ENCODE measurements at places on chromosomes 6 and 20.

GRCh38 chr6:149483849-149484655 lies 762 bp downstream of the ZC3H12D start:
- DNase-seq, result no peak

DNA sequence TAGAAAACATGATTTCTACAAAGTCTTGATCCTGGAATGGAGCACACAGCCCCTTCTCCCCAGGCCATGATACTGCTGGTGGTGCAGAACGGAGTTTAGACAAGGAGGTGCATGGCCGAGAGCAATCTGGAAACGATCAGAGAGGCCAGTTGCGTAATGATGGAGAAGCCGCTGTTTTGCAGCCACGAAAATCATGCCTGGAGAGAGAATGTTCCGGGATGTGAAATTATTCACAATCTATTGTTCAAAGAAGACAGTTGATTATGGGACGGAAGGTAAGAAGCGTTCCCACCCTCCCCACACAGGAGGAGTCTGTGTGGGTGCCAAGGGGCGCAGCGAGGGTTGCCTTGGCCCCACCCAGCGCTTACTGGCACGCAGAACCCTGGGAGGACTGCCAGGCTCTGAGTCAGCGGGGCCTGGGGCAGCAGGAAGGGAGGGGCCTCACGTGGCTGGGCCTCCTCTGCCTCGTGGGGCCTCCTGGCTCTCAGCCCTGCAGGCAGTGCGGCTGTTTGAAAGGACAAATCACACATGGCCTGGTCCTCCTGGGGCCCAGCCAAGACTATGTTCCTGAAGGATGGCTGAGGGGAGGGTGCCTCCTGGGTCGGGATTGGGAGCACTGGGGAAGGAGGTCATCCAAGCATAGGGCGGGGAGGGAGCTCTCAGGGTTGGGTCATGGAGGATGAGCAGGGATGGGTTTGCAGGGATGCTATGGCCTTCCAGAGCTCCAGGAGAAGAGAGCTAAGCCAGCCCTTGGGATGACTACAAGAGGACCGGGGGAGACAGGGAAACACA lies 8.7 kb upstream of the AP5S1 start:
- DNase-seq, result peak; percentile 82

- no peak for DNase-seq
These were observed 13.3 kb upstream of the RIPOR2 start for GRCh38 chr6:24949020-24949569.

- no peak for DNase-seq
These were observed at the start of gene DACT2 for GRCh38 chr6:168319279-168320111. TSS of gene DACT2 (minus strand) at chr6:168319777. CDS start at chr6:168319633, 144 bp downstream.

GRCh38 chr20:15890407-15890982 lies 682.8 kb downstream of the KIF16B start:
- peak; percentile 6 for DNase-seq

DNA sequence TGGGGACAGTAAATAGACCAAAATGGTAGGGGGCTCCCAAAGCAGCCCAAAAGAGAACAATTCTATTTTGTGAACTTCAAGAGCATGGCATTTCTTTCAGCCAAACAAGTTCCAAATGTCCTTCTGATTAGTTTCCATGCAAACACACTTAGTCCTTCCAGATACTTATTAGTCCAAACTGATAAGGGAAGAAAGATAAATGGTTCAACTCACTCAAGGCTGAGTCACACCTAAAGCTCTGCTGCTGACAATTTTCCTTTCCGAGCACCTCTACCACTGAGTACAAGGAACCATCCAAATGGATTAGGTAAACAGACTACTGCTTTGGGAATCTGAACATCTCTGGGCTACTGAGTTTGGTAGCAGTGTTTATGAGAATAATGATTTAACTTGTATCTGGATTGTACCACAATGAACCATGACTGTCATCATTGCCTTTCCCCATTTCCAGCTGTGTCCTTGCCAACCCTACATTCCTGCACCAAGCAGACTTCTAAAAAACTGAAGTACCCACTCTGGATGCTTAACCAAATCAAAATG lies 71.2 kb downstream of the TNFRSF21 start:
- DNase-seq, result no peak

GRCh38 chr20:4780245-4780644 lies 58.5 kb downstream of the PRND start:
- DNase-seq, result no peak

DNA sequence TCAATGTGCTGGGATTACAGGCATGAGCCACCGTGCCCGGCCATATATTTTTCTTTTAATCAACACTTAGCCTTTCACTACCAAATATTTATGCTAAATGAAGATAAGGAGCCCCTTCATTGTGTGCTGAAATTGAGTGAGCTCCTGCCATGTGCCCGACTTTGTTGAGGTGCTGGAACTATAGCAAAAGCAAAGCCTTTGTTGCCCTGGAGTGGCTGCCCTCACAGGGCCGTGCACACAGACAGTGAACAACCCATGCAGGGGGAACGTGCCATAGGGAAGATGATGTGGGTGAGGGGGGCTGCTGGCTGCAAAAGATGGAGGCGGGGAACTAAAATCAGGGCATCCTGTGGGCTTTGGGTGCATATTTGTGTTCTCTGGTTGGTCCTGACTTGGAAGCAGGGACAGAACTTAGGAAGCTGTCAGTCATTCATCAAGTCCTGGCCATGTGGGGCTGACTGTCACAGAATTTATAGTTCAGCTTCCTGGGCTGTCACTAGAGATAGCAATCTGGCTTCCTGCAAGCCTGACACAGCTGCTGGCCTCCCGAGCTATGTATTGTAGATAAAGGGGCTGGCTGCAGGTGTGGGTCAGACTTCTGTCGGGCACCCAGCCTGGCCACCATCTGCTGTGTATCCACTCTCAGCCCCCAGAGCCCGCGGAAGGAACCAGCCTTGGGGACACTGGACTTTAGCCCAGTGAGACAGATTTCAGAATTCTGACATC lies 56.8 kb upstream of the MPC1 start:
- no peak for DNase-seq

- no peak for DNase-seq
These were observed 768.7 kb upstream of the NRSN1 start for GRCh38 chr6:23357185-23357766.

- DNase-seq, result no peak
These were observed 18.1 kb upstream of the NOL7 start for GRCh38 chr6:13597073-13597472.

GRCh38 chr20:44973053-44973452 lies 6.7 kb downstream of the STK4 start:
- no peak for DNase-seq

DNA sequence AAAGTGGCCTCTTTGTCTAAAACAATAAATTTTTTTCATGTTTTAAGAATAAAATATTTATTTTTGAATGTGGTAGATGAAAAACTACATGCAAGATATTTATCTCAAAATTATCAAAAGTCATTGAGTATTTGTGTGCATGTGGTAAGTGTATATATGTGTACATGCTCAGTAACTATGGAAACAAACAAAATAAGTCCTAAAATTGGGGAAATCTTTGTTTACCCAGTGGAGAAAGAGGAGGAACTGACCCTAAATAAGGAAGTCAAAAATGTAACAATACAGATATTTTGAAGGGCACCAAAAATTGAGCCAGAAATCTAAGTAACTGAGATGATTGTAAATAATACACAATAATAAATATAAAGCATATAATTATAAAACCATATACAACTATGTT lies 639.2 kb downstream of the MAFB start:
- DNase-seq, result no peak

DNA sequence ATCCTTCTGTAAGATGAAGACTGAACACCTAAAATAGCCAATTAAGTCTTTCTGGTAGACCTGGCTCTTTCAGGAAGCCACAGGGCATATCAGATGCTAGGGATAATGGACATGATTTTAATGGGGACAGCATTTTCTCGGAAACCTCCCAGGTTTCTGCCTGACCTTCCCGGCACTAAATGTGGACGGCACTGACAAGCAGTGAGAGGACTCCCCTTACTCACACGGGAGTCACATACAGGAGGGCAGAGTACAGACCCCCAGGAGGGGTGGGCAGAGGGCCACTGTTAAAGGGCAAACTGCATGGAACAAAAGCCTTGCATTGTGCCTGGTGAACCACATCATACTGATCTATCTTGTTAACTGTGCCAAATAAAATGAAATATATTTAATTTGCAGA lies 19.9 kb downstream of the PSMG4 start:
- no peak for DNase-seq

DNA sequence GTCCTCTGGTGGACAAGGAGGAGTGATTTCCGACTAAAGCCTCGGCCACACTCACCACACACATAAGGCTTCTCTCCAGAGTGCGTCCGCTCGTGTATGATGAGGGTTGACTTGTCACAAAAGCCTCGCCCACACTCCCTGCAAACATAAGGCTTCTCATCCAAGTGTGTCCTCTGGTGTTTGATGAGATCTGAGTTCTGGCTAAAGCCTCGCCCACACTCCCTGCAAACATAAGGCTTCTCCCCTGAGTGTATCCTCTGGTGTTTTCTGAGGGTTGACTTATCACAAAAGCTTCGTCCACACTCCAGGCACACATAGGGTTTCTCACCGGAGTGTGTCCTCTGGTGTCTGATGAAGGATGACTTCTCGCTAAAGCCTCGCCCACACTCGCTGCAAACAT lies 12.9 kb upstream of the SNRPB start:
- no peak for DNase-seq

- DNase-seq, result no peak
These were observed 2.0 kb upstream of the C20orf144 start for GRCh38 chr20:33660035-33660684.

GRCh38 chr20:52365688-52366087 lies 174.1 kb upstream of the ZFP64 start:
- DNase-seq, result no peak

- DNase-seq, result no peak
These were observed 168.5 kb downstream of the MYLK4 start for GRCh38 chr6:2582268-2582667.

DNA sequence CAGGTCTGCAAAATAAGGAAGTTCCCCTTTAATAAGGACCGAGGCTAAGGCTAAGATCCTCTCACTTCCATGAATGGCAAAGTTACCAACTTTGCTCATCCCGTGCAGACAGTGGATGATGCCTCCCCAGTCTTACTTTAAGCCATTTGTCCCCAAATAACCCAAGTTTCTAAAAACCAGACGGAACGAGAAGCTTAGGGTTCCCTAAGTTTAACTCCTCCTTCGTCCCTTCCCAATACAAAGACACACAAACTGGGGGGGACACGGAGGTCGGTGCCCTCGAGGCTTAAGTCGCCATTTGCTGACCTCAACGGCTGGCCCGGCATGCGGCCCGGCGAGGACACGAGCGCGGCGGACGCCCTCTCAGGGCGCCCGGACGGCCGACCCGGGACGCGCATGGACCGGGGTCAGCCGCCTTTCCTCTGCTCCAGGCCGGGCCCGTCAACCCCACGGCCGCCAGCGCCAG lies 527 bp downstream of the FBXO30 start:
- DNase-seq, result no peak

DNA sequence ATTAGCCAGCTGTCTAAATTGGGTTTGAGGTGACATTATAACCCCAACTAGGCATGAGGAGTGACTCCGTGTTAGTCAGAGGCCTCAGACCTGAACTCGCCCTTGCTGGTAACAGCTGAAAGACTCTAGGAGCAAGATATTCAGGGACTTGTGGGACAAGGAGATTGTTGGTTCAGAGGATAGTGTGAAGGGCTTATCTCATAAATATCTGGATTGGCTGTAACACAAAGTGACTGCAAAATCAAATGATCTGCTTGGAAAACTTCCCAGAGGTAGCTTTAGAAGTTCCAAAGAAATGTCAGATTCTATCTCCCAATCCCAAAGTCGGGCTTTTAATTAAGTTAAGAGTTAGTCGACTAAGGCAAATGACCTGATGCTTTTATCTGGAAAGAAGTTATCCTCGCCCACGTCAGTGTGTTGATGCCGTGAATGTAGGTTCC lies 72.4 kb downstream of the TULP4 start:
- DNase-seq, result no peak

- DNase-seq, result no peak
These were observed 148.4 kb upstream of the BMP5 start for GRCh38 chr6:56023829-56024228.

- DNase-seq, result no peak
These were observed 2.7 kb downstream of the BCAS1 start for GRCh38 chr20:54067606-54068174.

DNA sequence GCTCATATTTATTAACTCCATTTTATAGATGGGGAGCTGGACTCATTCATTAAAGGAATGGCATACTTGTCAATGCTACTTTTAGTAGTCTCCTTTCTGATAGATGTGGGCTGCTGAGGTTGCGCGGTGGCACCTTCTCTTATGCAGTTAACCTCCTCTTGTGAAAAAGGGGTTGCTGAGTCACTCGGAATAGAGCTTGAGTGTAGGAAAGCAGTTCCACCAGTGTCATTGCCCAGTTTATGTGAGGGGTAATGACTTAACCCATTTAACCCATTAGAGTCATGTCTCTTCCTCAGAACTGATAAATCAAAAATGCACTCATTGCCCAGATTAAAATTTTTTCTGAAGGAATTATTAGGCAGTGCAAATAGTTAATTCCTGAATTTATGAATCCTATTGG lies 6.3 kb downstream of the MAPK14 start:
- no peak for DNase-seq

- no peak for DNase-seq
These were observed 53.9 kb upstream of the SCML4 start for GRCh38 chr6:107877968-107878367.

DNA sequence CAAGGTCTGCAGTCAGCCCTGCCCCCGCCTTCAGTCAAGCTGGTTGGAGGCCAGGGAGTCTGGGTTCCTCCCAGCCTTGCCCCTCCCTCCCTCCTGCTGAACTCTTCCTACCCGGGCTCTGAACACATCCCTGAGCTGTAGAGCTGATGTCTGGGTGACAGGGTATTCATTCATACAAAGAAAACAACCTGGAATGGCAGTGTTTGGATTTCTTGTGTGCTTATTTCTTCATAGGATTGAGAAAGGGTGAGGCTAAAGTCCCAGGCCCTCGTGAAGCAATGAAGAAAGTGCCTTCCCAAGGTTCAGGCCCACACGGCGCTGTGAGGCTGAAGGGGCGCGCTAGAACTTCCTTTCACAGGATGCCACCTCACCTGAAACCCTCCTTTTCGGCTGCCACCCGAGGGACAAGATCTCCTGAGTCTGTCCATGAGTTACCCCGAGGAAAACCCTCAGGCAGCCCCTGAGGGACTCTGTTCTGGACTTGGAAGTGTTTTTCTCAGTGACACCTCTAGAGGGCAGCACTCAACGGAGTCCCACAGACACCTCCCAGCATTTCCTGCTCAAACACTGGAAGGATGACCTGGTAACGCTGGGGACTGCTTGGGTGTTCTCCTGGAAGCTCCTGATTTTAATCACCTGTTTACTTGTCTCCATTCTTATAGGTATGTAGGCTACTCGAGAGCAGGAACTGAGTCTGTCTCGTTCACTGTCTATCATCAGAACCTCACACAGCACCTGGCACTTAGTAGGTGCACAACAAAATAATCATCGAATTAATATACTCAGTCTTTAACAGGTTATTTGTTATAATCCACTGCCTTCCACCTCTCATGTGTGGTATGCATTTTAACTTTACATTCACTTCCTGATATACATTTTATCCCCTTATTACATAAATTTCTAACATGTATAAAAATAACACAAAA lies 11.8 kb upstream of the GSTA1 start:
- DNase-seq, result no peak

DNA sequence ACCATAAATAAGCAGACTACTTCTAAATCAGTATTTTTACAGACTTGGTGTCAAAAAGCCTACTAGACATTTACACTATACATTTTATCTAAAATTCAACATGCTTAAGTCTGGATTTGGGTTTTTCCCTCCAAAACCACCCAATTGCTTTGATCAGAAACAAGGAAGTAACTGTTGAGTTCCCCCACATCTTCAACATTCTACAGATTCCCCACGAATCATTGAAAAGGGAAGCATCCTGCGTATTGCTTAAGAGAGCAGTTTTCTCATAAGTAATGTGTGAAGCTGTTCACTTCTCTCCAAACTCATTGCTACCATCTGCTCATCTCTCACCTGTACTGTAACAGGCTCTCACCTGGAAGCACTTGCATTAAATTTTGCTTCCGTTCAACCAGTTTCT lies 36.4 kb upstream of the RNF144B start:
- DNase-seq, result no peak
